Left renal pelvis (tissue), 4 donors: ENCODE measurements at places on chromosomes 2 and 18.

- no peak for DNase-seq
Observed at GRCh38 chr18:11323359-11323819, 174.0 kb upstream of the PIEZO2 start.

DNA sequence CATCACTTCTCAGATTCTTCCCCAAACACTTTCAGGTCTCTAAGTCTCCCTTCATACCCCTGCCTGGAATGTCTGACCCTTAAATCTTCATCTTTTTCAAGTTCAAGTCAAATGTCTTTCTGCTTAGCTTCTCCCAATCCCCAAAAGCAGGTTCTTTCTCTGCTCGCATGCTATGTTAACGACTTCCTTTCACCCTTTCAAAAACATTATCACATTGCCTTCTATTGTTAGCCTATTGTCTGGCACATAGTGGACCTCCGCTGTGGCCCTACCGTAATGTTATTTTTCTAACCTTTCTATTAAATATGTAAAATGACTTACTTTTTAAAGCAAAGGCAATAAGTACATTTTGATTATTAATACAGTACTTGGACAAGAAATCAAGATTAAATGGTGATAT, 2.2 kb downstream of the CDKL4 start:
- no peak for DNase-seq

- DNase-seq, result no peak
Observed at GRCh38 chr2:203817147-203817546, 50.4 kb upstream of the CTLA4 start.

GRCh38 chr2:126241001-126241400, 415.0 kb upstream of the GYPC start:
- DNase-seq, result no peak

DNA sequence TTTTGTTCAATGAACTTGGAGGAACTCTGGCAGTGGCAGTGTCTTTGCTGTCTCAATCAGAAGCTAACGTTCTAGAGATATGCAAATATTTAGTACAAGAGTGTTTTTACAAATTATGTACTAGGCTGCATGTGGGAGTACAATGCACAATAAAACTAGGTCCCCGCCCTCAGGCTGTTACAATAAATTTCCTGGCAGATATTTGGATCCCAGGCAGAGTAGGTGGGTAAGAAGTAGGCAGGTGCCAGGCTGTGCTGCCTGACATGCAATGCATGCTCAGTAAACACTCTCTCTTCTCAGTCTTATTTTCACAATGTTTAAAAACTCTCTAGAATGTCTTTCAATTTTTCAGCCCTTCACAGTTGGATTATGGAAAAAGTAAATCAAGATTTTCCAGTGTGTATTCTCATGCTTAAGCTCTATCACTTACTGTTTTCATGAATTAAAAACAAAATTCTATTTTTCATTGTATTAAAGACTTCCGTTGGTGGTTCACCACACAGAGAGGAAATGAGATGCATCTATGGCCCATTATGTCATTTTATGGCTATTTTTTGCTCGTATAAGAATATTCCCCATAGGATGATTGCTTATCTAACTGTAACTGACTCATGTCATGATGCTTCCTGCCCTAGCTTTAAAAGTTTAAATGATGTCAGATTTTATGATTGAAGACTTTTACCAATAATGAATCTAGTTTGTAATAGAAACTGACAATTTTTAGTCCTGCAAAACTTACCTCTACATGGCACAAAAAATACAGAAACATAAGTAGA, 346.1 kb downstream of the RND3 start:
- no peak for DNase-seq

DNA sequence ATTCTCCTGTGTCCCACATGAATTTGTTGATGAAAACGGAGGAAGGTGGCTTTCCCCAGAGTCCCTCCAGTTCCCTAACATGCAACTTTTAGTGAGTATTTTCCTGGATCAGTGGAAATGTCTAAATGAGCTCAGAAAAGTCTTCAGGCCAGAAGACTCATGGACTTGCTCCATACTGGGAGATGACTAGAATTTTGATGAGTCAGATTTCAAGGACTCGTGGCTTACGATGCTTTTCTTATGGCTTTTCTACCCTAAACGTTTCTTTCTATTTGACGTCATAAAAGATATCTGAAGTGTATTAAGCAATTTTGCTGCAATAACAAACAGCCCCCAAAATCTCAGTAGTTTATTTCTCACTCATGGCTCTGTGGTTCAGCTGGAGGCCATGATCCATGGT, 397.6 kb downstream of the FBXO15 start:
- DNase-seq, result no peak

DNA sequence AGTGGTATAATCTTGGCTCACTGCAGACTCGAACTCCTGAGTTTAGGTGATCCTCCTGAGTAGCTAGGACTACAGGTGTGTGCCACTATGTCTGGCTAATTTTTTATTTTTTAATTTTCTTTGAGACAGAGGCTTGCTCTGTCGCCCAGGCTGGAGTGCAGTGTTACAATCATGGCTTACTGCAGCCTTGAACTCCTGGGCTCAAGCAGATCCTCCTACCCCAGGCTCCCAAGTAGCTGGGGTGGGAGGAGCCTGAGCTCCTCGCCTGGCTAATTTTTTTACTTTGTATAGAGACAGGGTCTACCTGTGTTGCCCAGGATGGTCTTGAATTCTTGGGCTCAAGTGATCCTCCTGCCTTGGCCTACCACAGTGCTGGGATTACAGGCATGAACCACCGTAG, 62.5 kb downstream of the BABAM2 start:
- DNase-seq, result no peak

DNA sequence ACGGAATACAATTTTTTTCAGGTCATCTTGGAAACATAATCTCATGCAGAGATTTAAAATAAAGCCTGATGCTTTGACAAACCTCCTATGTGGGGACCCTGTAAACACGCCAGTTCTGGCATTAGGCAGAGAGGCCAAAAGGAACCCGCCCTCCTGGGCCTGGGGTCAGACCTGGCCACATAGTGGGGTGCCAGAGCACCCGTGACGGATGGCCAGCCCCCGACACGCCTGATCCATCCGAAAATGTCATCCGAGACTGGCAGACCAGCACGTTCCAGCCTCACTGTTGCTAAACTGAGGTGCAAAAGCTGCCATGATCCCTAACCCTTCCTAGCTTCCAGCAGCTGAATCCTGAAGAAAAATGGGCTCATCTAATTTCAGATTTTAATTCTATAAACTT, 222.6 kb upstream of the SALL3 start:
- no peak for DNase-seq
